Cortex of kidney (tissue), 1 donor: ENCODE measurements at places on chromosomes 7 and 10.

GRCh38 chr10:119191881-119192280 is 13.3 kb upstream of the PRDX3 start:
- no peak for DNase-seq

DNA sequence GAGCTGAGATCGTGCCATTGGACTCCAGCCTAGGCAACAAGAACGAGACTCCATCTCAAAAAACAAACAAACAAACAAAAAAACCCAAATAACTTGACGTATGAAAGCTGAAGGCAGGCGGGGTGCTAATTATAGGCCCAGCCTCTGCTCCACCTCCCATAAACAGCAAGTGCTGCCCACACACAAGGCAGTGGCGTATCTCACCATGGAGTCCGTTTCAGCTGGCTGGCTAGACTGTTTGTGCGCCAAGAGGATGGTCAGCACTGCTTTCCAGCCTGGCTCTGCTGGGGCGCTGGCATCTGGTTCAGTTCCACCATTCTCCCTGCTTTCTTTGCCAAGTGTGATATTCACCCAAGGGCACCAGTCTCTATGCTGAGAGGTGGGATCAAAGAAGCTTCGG is 29.1 kb downstream of the ZC3HC1 start:
- no peak for DNase-seq

DNA sequence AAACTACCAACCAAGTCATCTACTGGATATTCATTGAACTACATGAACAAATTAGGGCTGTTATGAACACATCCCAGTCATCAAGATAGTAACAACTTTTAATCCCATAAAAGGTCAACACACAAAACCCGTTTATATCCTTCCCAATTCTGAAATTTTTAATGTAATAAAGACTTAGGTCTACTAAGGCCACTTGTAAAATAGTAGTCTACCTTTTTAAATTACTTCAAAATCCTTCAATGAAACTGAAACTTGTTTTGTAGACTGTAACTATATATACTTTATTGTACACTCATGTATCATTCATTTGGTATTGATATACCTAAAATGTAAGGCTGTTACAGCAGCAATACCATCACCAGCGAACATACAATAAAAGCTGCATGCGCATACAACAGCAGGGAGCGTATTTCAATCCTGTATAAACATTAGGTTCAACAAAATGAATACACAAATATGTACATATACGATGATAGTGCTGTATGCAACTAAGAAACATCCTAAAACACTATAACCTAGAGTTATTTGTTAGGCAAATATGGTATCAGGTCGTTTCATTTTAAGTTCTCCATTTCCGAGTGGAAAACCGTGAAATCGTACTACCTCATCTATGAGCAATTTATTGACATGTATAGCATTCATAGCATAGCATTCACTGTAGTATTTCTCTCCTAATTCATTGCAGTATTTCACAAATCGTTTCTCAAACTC is 973 bp downstream of the ATAD1 start:
- no peak for DNase-seq

DNA sequence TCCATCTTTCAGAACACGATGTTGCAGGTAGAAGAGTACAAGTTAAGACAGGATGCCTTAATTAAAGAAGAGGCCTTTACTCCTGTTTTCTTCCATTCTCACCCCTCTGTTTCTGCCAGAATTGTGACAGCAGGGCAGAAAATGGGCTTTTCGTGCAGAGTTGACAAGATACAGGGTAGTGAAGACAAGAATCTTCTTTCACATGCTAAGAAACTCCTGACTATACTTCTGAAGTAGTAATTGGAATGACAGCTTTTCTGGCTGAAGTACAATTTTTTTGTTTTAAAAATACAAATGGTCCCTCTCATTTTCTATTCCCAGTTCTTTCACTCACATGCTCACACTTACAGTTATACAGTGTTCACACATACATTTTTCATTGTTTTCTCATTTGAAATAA is 22.1 kb downstream of the HDAC9 start:
- no peak for DNase-seq

DNA sequence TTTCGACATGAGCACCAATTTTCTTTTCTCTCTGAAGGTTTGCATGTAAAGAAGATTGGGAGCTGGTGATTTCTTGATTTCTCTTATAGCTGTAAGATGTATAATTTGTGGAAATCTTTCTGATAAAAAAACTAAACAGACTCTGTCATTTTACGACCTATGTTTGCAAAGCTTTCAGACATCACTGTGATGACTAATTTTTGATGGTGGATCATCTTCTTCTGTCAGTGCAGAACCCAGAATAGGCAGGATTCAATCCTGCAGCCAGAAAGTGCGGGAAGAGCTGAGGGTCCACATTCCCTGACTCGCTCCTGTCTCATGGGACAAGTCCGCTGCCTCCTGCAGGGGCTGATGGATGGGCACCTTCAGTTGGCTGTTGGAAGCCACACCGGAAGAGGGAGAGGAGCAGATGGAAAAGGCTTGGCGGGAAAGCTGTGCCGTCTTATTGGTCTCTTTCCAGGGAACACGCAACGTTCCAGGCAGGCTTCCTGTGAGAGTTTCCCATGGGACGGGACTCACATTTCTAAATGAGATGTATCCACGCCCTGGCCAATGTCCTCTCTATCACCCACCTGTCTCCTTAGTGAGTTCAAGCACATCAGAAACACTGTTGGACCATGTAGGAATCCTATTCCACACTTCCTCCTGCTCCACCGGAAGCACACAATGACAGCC is 186.9 kb downstream of the PRPF18 start:
- no peak for DNase-seq

GRCh38 chr10:96667401-96667800 is 52.9 kb downstream of the PIK3AP1 start:
- no peak for DNase-seq

DNA sequence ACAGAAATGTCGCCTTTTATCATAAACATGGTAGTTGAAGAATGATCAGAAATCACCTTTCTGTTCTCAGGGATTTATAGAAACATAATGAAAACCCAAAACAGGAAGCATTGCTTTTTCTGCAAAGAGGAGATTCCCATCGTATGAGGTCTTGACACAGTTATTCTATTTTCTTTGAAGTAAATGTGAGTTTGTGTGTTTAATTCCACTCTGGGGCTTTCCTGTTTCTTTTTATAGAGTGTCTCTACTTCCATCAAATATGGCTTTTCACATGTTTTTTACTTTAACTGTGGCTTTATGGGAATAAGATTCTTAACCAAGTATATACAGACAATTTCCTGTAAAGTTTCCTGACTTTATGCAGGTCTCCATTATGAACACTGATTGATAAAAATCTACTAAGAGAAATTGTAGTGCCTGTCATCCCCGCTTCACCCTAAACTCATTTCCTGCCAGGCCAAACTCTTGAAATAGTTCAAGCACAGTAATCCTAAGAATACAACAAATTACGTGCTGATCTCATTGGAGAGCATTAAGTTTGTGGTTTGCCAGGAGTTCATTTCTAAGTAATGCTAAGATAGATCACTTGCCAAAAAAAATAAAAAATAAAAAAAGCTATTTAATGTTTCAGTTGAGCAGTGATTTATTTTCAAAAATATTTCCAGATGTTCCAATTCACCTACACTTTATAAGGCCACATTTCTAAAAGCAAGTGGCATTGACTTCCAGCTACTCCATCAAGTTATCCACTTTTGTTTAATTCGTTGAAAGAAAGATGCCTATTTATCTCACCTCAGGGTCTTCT is 52.2 kb upstream of the SEC61G start:
- no peak for DNase-seq

- no peak for DNase-seq
Observed at GRCh38 chr10:13049774-13050420, 48.4 kb upstream of the CCDC3 start.

DNA sequence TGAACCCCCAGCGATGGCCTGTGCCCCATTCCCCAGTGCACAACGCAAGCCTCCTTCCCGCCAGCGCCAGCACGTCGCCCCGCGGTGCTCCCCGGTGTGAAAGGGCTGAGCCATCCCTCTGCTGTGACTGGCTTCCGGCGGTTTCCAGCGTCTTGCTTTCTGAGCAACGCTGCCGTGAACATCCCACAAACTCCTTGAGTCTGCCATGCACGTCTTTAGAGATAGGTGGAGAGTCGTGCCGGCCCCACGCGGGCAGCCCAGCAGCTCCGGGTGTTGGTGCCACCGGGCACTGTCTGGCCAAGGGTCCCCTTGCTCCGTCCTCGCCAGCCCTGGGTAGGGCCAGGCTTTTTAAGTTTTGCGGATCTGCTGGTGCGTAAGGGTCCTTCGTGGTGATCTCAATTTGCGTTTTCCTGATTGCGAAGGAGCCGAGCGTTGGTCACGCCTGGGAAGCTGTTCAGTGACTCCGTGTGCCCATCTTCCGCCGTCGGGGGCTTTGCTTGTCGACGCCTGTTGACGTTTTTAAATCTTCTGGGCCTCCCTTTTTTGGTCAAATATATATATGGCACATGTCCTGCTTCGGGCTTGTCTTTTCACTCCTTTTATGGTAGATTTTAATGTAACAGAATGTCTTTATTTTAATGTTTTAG is 70.6 kb downstream of the FOXL3 start:
- no peak for DNase-seq

- no peak for DNase-seq
Observed at GRCh38 chr10:97355571-97355975, 21.0 kb upstream of the FRAT2 start.
